Activated CD4-positive, alpha-beta memory T cell treated with anti-CD3 and anti-CD28 coated beads for 36 hours (primary cell): ENCODE measurements at places on chromosomes 1 and 21.

GRCh38 chr1:55069280-55069679, 29.9 kb downstream of the PCSK9 start:
- H3K27me3 ChIP-seq = no peaks in the 10 kb centered on the region
- peaks cover 22% of the 10 kb centered on the region for H3K4me1 ChIP-seq
- peaks cover 58% of the 10 kb centered on the region for H3K36me3 ChIP-seq
- no peak for DNase-seq
- no peak overlapping the region for H3K27ac ChIP-seq

GRCh38 chr1:113734357-113735055, 24.8 kb downstream of the PHTF1 start:
- no peaks in the 10 kb centered on the region for H3K27me3 ChIP-seq
- no peak overlapping the region for H3K27ac ChIP-seq
- H3K4me1 ChIP-seq = peaks cover 9% of the 10 kb centered on the region
- H3K36me3 ChIP-seq = peaks cover 13% of the 10 kb centered on the region
- DNase-seq = no peak
- no peak overlapping the region for H3K4me3 ChIP-seq

DNA sequence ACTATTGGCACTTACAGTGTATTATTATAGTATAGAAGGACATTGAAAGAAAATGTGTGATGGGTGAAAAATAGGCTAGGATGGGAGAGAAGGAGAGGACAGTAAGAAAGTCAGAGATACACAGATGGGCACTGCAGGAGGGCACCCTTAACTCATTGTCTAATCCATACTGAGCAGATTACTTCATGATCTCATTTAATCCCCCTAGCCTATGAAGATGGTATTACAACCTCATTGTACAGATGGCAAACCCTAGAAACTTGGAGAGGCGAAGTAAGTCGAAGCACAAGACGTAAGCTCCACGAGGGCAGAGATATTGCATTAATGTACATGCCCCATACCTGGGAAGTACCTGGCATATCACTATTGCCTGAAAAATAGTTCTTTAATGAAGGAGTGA, 346.9 kb upstream of the DAB1 start:
- H3K4me3 ChIP-seq = no peak overlapping the region
- peaks cover 3% of the 10 kb centered on the region for H3K27me3 ChIP-seq
- no peak for DNase-seq
- H3K4me1 ChIP-seq = no peaks in the 10 kb centered on the region
- H3K27ac ChIP-seq = no peak overlapping the region

DNA sequence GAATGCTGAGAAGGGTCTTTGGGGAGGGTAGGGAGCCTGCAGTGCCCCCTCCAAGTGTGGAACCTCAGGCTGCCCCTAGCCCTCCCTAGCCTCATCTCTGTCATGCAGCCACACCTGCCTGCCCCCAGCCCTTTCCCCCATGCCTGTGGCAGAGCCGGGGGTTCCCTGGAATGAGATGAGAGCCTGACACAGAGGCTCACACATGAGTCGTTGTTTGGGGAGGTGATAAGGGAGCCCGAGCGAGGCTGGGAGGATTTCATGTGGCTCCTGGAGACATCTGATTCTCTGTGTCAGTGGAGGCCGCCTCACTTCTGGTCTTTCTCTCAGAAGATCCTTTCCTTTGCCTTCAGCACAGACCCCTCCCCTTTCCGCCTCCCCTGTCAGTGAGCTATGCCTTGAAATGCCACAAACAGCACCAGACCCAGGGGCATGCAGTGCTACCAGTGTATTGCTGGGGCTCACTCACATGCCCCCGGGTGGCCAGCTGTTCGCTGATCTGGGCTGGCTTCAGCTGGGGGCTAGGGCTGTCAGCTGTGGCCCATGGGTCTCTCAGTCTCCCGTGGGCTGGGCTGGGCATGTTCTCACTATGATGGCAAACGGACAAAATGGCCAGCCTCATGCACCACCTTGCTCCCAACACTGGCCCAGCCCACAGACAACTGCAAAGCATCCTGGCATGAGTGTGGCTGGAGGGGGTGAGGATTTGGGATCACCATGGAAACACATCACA, 102.6 kb downstream of the AJAP1 start:
- H3K27me3 ChIP-seq = peaks cover 7% of the 10 kb centered on the region
- H3K27ac ChIP-seq = no peak overlapping the region
- no peaks in the 10 kb centered on the region for H3K4me1 ChIP-seq
- no peak overlapping the region for H3K4me3 ChIP-seq
- DNase-seq = no peak

- peaks cover 85% of the 10 kb centered on the region for H3K4me1 ChIP-seq
- no peak for DNase-seq
- no peaks in the 10 kb centered on the region for H3K36me3 ChIP-seq
Measured at GRCh38 chr1:64915381-64916274, 50.7 kb downstream of the JAK1 start.

GRCh38 chr21:39087238-39088030, 95.8 kb downstream of the PSMG1 start:
- no peaks in the 10 kb centered on the region for H3K36me3 ChIP-seq
- H3K4me3 ChIP-seq = no peak overlapping the region
- H3K27ac ChIP-seq = no peak overlapping the region
- DNase-seq = no peak

DNA sequence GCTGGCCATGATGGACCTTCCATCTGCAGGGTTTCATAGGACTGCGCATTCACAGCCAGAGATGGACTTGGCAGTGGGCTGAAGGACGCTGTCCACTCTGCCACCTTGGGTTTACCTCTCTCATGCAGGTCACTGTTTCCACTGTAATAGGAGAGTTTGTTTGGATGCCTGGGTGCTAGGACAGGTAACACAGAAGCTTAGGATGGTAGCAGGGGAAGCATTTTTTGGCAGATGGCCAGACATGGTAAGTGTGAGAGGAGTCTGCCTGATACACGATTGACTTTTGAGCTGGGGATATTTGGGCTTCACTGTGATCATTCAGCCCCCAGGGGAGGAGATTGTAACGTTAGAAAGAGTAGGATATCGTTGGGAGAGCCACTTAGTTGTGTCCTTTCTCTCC, 11.8 kb downstream of the PSEN2 start:
- peak overlapping the region; percentile 56 for H3K4me3 ChIP-seq
- H3K27ac ChIP-seq = peak overlapping the region; percentile 92
- peaks cover 49% of the 10 kb centered on the region for H3K4me1 ChIP-seq
- peak; percentile 39 for DNase-seq
- H3K36me3 ChIP-seq = no peaks in the 10 kb centered on the region

DNA sequence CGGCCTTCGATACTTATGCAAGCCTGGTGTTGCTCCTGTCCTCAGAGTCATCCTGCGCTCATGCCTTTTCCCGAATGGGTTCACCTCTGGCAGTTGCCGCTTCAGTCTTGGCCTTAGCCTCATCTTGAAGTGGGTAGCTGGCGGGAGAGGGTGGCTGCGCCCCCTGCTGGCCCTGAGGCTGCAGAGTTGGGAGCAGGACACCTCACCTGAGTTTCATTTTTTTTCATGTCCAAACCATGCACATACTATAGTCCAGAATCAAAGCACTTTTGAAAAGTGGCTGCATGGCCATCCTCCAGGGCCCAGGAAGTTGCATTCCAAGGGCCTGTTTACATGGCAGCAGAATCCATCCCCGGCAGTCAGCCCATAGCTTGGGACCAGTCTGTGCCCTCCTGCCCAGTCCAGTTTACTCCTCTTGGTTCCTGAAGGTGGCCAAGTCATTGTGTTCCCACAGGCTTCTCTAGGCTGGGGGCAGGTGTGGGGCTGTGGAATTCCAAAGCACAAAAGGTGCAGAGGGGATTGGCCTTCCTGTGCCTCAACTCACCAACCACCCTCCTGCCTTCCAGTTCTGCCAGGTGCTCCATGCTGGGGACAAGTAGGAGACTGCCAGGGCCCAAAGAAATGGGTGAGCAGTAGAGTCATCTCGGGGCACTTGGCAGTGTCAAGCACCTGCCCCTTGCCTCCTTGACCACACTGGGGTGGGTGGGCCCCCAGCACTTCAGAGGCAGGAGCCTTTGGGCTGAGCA, 44.0 kb downstream of the YARS1 start:
- H3K36me3 ChIP-seq = peaks cover 27% of the 10 kb centered on the region
- H3K4me3 ChIP-seq = no peak overlapping the region
- peak; percentile 83 for DNase-seq
- H3K27me3 ChIP-seq = no peaks in the 10 kb centered on the region

- no peak overlapping the region for H3K27ac ChIP-seq
- no peaks in the 10 kb centered on the region for H3K4me1 ChIP-seq
- no peak for DNase-seq
Measured at GRCh38 chr1:245098924-245099323, 55.9 kb upstream of the KIF26B start.

- H3K27me3 ChIP-seq = no peaks in the 10 kb centered on the region
- DNase-seq = no peak
- H3K36me3 ChIP-seq = no peaks in the 10 kb centered on the region
- no peak overlapping the region for H3K27ac ChIP-seq
- no peak overlapping the region for H3K4me3 ChIP-seq
Measured at GRCh38 chr1:84363622-84364021, 34.7 kb upstream of the DNASE2B start.

DNA sequence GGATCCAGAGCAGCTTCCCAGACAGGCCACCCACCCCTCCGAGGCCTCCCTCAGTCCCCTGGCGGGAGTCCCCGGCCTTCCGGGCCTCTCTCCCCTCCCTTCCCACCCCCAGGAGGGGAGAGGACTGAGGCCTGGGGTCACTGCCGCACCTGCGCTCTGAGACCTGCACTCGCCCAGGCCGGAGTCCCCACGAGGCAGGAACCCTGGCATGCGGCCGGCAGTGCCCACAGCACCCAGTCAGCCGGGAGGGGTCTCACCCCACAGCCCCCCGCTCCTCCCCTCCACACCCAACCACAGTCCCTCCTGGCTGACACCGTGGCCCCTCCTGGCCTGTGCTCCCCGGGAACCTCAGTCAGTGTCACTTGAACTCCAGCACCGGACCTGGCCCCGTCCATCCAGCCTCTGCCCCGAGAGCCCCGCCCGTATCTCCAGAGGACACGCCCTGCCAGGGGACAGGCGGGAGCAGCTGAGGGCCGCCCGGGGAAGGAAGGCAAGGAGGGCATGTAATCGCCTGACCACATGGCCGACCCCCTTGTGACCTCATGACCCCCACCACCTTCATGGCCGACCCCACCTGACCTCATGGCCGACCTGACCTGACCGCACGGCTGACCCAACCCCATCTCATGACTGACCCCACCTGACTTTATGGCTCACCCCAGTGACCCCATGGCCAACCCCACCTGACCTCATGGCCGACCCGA, 28.7 kb upstream of the TTLL10 start:
- no peaks in the 10 kb centered on the region for H3K27me3 ChIP-seq
- DNase-seq = no peak
- H3K36me3 ChIP-seq = no peaks in the 10 kb centered on the region
- peak overlapping the region; percentile 51 for H3K27ac ChIP-seq

GRCh38 chr1:111161843-111162487, 21.9 kb downstream of the CEPT1 start:
- H3K27ac ChIP-seq = no peak overlapping the region
- H3K36me3 ChIP-seq = peaks cover 12% of the 10 kb centered on the region
- DNase-seq = no peak
- H3K4me1 ChIP-seq = peaks cover 9% of the 10 kb centered on the region
- H3K4me3 ChIP-seq = no peak overlapping the region

- H3K27me3 ChIP-seq = peaks cover 3% of the 10 kb centered on the region
- H3K4me3 ChIP-seq = no peak overlapping the region
- H3K27ac ChIP-seq = no peak overlapping the region
- no peaks in the 10 kb centered on the region for H3K4me1 ChIP-seq
- no peak for DNase-seq
- no peaks in the 10 kb centered on the region for H3K36me3 ChIP-seq
Measured at GRCh38 chr1:183346276-183346732, 71.9 kb downstream of the NMNAT2 start.

- H3K36me3 ChIP-seq = no peaks in the 10 kb centered on the region
- peaks cover 10% of the 10 kb centered on the region for H3K4me1 ChIP-seq
- no peak overlapping the region for H3K27ac ChIP-seq
Measured at GRCh38 chr1:228274452-228275178, 66.8 kb downstream of the OBSCN start.

DNA sequence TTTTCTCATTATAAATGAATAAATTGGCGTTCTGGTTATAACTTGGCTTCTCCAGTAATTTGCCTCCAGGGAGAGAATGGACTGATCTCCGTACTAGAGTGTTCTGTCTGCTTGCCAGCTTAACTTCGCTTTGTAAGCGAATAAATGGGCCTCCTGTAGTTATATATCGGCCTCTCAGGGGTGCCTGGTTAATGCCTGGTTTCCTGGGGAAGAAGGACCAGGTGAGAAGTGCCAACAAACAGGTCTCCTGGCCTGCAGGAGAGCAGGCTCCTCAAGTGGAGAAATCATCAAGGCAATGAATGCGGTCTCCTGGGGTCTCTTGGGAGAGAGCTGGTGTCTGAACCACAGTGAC, 107.4 kb upstream of the SERBP1 start:
- no peak for DNase-seq
- no peaks in the 10 kb centered on the region for H3K4me1 ChIP-seq
- peaks cover 4% of the 10 kb centered on the region for H3K27me3 ChIP-seq
- H3K4me3 ChIP-seq = no peak overlapping the region
- no peak overlapping the region for H3K27ac ChIP-seq

DNA sequence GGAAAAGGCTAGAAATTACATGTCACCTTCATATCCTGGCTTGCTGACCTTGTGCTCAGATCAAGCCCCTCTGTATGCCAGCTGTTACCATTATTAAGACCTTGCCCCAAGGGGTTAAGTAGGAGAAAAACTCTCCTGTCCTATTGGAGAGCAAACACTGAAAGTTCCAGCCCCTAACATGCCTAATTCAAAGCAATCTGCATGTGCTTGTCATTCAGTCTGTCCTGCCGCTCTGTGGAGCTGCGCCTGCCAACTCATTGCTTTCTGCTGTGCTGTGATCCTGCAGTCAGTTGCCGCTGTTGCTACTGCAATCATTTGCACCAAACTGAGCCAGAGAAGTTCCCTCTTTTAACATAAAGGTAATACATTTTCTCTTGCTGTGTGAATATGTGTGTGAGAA, 113.4 kb downstream of the DISP1 start:
- no peaks in the 10 kb centered on the region for H3K27me3 ChIP-seq
- no peak overlapping the region for H3K4me3 ChIP-seq
- H3K4me1 ChIP-seq = no peaks in the 10 kb centered on the region
- no peaks in the 10 kb centered on the region for H3K36me3 ChIP-seq
- no peak overlapping the region for H3K27ac ChIP-seq
- no peak for DNase-seq

- H3K4me3 ChIP-seq = no peak overlapping the region
- H3K27ac ChIP-seq = peak overlapping the region; percentile 54
- peaks cover 28% of the 10 kb centered on the region for H3K36me3 ChIP-seq
- H3K27me3 ChIP-seq = no peaks in the 10 kb centered on the region
Measured at GRCh38 chr1:234975122-234975940, 153.3 kb downstream of the TOMM20 start.

GRCh38 chr1:23159963-23160877, 8.4 kb downstream of the LUZP1 start:
- no peak overlapping the region for H3K27ac ChIP-seq
- no peak overlapping the region for H3K4me3 ChIP-seq
- peaks cover 14% of the 10 kb centered on the region for H3K4me1 ChIP-seq
- H3K27me3 ChIP-seq = no peaks in the 10 kb centered on the region

GRCh38 chr1:44587796-44588460, 86.4 kb downstream of the TMEM53 start:
- H3K27ac ChIP-seq = no peak overlapping the region
- no peak for DNase-seq
- H3K4me1 ChIP-seq = no peaks in the 10 kb centered on the region
- no peak overlapping the region for H3K4me3 ChIP-seq

GRCh38 chr1:215958841-215959240, 391.7 kb downstream of the KCTD3 start:
- H3K4me3 ChIP-seq = no peak overlapping the region
- H3K27ac ChIP-seq = no peak overlapping the region
- no peaks in the 10 kb centered on the region for H3K4me1 ChIP-seq
- DNase-seq = no peak

- peaks cover 23% of the 10 kb centered on the region for H3K4me1 ChIP-seq
- H3K36me3 ChIP-seq = no peaks in the 10 kb centered on the region
- H3K27me3 ChIP-seq = peaks cover 66% of the 10 kb centered on the region
- peak; percentile 50 for DNase-seq
- peak overlapping the region; percentile 38 for H3K4me3 ChIP-seq
Measured at GRCh38 chr1:210250998-210251679, 18.5 kb downstream of the SERTAD4 start.
